NCI-H2029 (cell line): ENCODE measurements at places on chromosomes 4 and X.

GRCh38 chr4:46839128-46839527 lies 69.9 kb downstream of the COX7B2 start:
- DNase-seq = peak; percentile 2

GRCh38 chr4:45954276-45954675 lies 169.6 kb downstream of the GABRG1 start:
- DNase-seq = no peak

GRCh38 chr4:3013839-3014350 lies 50.5 kb downstream of the GRK4 start:
- no peak for DNase-seq

DNA sequence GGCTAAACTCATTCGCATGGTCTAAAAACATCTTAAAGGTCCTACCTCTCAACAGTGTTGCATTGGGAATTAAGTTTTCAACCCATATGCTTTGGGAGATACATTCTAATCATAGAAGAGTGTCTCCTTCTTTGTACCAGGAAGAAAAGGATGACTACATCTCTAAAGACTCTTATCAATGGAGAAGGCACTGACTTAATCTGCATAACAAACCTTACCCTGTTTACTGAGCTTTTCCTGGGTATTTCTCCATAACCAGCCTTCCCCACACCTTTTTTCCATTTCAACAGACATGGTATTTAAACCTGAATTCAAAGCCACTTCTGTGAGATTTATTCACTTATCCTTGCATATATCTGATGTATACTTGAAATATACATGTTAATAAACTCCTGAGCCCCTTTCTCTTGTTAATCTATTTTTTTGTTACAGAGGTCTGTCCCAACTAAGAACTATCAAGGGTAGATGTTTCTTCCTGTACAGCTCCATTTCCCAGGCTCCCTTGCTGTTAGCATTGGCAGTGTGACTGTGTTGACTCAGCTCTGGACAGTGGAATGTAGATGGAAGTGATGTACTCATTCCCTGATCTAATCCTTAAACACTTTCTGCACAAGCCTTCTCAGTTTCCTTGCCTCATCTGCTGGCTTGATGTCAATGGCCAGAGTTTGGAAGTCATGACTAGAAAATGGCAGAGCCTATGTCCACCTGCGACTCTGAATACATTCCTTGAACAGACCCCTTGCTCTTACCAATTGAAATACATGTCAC lies 148.9 kb upstream of the CPEB2 start:
- DNase-seq = no peak

GRCh38 chr4:134260126-134260525 lies 58.5 kb upstream of the PABPC4L start:
- DNase-seq = no peak

GRCh38 chrX:134004084-134004483 lies 18.7 kb upstream of the GPC3 start:
- no peak for DNase-seq

GRCh38 chr4:45971108-45971507 lies 152.7 kb downstream of the GABRG1 start:
- DNase-seq = no peak

GRCh38 chr4:83071116-83071515 lies 36.1 kb downstream of the COPS4 start:
- no peak for DNase-seq

DNA sequence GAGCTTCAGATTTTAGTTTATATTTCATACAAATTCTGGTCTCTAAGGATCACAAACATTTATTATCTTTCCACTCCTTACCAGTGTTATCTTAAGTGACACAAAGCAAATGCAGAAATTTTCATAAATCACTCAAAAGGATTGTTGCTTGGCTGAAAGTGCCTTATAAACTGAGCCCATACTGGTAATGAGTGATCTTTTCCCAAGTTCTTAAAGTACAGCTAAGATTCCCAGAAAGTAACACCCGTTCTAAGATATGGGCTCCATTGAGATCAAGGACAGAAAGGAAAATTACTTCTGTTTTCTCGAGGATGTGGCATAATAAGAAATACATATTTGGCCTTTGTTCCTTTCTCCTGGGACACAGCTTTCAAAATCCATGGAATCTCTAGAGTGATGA lies 313.7 kb downstream of the ARHGAP24 start:
- DNase-seq = no peak

DNA sequence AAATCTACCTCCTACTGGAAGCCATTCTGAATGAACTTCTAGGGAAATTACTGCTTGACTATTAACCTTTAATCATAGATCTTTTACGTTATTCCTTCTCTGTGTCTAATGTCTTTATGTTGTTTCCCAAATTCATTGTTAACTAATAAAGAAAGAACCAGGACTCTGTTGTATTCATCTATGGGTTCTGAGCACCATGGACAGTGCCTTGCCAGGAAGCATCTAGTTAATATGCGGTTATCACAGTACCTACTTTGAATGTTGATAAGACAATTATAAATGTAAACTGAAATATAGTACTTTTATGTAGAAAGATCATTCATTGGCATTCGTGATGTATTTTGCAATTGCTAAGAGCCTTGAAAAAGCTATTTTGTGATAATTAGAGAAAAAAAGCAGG lies 23.8 kb downstream of the NWD2 start:
- no peak for DNase-seq

DNA sequence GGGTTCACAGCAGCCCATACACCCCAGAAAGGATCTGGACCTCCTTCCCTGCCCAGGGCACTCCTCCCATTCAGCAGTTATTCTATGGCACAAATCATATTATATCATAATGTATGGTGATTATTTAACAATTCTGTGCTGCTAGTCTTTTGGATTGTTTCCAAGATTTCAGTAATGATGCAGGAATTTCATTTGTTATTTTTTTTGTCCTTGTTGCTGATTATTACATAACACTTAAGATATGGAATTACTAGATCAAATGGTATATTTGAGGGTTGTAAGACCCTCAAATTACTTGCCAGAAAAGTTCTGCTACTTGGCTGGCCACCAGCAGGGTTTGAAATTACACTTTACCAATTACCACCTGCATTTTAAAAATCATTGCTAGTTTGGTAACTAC lies 36.4 kb downstream of the QDPR start:
- no peak for DNase-seq

DNA sequence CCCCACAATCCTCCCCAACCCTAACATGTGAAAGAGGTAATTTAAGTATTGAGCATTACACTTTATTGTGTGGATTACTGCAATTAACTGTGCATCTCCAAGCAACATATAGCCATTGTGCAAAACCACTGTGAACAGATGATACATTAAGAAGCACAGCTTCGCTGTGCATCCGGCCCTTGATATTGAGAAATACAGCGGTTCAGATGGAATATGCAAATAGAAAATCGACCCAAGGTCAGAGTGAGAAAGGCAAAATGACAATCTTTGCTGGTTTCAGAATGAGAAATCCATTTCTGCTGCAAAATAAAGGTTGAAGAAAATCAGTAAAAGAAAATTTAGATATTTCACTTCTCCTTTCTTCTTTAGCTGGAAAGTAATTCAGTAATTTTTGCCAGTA lies 805.9 kb upstream of the GRID2 start:
- no peak for DNase-seq

- DNase-seq = no peak
Observed at GRCh38 chrX:45758319-45758718, 557.6 kb upstream of the DIPK2B start.

DNA sequence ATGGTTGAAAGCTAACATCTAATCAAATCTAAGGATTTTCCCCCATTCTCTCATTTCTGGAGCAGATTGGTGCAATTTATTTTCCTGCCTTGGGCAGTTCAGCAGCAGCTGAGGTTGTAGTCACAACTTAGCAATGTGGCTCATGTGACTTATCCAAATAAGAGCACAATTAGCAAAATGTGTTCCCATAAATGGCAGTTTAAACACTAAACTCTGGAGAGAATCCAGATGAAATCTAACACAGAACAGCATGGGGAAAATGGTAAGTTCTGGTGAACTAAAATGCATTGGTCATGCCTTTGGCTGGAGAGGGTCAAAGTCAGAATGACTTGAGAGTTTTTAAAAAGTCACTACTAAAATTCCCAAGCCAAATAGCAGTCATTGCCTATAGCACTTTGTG lies 422.6 kb upstream of the DIPK2B start:
- no peak for DNase-seq

DNA sequence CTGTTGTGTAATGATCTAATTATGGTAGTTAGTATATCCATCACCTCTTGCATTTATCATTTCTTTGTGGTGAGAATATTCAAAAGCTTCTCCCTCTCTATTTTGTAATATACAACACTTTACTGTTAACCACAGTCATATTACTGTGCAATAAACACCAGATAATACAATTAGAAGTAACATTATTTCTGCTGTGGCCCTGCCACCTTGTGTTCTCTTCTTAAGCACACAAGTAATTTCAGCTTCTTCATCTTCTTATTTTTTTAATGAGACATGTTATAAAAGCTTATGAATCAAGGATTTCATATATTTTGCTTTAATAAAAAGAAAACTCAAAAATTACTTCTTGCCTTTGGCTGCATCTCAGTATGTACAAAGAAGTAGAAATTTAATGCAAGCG lies 675.2 kb upstream of the INTU start:
- DNase-seq = no peak

DNA sequence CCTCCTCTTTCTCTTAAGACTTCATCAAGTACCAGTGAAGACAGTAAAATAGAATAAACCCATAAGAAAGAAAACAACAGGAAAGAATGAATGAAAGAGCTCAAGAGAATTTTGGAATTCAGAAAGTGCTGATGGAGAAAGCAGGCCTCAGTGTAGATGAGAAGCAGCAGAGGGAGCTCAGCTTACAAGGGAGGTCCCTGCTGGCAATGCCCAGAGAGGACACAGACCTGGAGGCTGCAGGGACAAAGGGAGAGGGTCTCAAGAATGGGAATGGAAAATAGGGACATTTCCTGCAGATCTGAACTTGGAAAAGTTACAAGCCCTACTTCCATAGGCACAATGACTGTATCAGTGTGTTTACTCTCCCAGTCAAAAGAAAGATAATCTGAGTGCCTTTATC lies 64.5 kb upstream of the MAGEA10 start:
- no peak for DNase-seq

DNA sequence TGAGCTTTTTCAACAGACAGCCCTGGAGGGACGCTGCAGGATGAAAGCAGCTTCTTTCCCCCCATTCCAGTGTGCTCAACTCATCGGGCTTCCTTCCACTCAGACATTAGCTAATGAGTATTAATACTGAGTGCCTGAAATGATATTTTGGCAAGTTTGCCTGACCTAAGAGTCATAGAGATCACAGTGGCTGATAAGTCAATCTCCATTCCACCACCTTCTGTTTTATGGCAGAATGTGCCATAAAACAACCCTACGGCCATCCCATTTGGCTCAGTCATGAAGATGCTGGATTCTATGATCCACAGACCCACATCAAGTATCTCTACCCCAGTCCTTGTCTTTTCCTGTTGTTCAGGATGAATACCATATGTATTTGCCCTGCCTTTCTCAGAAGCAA lies 48.3 kb upstream of the MAB21L2 start:
- no peak for DNase-seq

DNA sequence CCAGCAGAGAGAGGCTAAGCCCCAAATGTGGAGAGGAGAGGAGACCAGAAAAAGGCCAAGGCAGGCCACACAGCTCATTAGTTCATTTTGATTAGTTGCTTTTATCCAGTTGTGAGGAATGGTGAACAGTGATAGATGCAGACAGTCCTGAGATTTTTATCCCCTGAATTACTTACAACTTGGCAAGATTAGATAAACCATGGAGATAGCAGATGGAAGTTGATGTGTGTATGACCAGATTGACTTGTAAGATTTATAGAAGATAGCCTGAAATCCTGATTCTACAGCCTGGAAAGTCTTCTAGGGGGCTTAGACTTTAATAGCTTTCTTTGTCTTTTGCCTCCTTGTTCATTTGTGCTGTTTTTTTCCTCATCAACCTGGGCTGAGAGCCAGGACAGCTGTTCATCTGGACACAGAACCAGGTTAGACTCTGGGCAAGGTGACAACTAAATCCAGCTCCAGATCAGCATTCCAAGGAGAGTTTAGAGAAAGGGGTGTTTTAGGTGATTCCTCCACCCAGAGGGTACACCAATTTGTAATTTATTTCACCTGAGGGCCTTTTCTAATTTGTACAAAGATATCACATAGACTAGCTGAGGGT lies 215.5 kb downstream of the SPATA18 start:
- no peak for DNase-seq

DNA sequence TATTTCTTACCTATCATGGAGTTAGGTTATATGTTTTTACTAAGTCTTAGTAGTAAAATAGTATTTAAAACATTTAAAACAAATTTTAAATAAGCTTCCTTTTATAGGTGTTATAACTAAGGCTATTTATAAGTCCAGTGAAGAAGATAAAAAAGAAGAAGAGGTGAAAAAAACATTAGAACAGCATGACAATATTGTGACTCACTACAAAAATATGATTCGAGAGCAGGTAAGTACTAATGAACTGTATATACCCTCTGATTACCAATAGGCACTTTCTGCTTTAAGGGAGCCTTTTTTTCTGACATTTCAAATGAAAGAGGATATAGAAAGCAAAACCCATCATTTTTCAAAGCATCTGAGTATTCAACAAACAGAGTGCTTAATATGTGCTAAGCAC lies 76.6 kb downstream of the USO1 start:
- DNase-seq = no peak

DNA sequence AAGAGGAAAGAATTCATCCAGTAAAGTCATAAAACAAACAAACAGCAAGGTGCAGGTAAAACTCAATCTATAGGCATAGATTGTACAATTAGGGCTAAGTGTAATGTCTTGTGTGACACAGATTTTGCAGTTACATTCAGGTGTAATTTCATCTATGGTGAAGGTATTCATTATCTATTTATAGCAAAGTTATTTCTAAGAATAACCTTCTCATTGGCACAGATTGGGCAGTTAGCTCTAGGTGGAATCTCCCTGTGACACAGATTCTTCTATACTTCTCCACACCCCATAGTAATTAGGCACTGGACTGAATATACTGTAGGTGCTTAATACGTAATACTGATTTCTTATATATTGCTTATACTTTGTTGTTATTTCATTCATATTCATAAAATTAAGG lies 66.8 kb downstream of the COL25A1 start:
- DNase-seq = no peak

GRCh38 chrX:43881410-43882293 lies 598 bp downstream of the MAOB start:
- DNase-seq = no peak

DNA sequence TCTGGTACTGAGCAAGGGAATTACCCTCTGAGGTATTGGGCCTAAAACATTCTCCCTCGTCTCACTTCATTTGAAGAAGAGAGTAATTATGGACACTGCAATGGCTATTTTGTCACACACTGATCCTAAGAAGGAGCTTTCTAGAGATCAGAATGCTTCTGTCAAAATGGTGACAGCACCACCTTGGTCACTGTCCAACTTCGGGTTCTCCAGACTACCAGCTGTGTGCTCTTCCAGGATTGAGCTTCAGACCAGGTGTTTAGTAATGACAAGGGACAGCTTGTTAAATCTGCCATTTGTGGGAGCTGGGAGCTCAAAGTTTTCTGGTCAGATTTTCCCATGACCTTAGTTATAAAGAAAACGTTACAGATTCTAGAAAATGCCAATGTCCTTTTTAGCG lies 105.4 kb downstream of the POLA1 start:
- no peak for DNase-seq

DNA sequence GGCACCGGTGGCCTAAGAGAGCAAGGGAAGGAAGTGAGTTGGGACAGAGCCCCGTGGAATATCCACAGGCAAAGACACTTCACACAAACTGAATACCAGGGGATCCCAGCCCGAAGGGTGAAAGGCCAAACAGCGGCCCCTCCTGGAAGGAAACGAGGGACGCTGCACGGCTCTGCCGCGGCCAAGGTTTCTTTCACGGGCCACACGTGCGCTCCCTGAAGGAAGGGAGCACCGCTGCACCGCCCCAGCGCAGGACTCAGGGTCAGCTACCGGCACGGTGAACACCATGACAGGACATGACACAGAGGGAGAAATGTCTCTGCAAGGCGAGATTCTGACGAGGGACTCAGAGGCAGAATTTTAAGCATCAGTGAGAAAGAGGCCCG lies 31.5 kb upstream of the GTPBP6 start:
- DNase-seq = no peak
